ENCODE measurements at places on chromosomes 3 and 15.

- DNase-seq = peak; percentile 10
Measured at GRCh38 chr15:27427276-27427675, 456.3 kb downstream of the GABRG3 start.

- DNase-seq = no peak
Measured at GRCh38 chr3:155153242-155154186, 73.4 kb downstream of the MME start.

GRCh38 chr3:117762621-117763037 lies 1053.0 kb downstream of the TUSC7 start:
- DNase-seq = no peak

- DNase-seq = no peak
Measured at GRCh38 chr3:17356585-17356984, 385.8 kb downstream of the TBC1D5 start.

DNA sequence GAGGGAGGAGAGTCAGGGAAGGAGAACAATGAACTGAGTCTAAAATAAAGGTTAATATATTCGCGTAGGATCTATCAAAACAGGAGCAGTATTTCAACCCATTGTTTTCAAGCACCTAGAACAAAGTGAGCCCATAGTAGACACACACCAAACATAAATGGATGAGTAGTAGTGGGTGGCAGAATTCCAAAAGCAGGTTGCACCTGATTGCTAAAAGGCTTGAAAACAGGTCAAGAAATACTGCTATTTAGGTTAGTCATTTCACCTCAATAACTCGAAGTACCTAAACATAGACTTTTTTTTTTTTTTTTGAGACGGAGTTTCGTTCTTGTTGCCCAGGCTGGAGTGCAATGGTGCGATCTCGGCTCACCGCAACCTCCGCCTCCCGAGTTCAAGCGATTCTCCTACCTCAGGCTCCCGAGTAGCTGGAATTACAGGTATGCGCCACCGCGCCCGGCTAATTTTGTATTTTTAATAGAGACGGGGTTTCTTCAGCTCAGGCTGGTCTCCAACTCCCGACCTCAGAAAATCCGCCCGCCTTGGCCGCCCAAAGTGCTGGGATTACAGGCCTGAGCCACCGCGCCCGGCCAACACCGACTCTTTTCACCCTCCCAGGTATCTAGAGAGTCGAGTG lies 855 bp upstream of the ABHD5 start:
- no peak for DNase-seq

DNA sequence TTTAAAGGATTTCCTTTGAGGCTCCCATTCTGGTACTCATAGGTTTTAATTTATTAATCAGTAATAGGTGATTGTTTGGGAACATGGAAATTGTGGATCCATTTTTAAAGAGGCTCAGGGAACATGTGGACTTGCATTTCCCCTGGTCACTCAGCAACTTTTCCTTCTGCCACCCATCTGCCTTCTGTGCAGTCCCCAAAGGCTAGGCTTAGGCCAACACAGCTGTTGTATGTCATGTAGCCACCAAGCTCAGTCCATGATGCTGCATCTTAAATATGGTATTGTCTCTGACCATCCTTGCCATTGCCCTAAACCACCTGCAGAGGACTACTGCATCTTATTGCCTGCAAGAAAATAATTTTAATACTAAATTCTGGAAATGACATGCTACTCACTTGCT lies 416.7 kb upstream of the SEMA6D start:
- DNase-seq = no peak

DNA sequence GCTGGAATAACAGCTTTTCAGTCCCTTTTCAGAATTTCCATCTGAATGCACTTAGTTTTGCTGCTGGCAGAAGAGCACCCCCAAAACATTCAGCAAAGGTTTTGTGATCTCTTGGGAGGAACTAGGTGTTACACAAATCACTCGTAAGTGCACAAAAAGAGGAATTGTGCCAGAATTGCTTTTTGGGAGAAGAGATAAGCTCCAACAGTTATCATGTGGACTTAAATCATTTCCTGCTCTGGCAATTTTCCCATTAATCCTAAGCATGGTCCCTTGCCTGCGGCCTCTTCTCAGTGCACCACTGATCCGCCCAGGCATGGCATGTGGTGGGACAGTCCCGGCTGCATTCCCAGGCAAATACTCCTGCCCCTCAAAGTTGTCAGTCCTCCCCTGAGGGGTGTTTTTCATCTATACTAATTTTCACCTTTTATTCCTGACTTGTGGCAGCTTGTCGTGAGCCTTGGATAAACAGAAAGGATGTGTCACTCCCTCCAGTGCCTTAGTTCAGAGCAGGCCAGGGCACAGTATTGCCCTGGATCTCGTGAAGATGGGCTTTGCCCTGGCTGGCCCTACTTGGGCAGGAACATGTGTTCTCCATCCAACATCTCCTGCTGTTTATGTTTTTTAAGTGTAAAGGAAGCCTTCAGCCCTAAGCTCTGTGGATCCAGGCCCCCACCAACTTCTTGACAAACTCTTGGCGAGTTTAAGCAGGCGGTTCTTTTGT lies 44.6 kb upstream of the VILL start:
- DNase-seq = no peak

DNA sequence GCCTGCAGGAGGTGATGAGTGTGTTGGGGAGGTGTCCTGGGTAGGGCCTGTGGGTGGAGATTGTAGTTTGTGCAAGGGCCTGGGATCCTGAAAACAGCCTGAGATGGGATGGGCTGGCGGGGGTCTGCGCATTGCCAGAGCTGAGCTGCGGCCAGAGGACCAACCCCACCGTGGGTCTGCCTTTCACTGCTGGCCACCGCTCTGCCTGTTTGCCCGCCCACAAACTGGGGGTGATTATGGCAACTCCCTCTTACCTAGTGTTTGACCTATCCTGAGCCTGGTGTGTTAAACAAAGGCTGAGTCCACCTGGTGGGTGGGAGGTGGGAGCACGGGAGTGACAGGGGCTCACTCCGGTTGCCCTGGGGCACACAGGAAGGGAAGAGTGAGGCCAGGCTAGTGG lies 9.8 kb downstream of the ABTB1 start:
- DNase-seq = no peak

DNA sequence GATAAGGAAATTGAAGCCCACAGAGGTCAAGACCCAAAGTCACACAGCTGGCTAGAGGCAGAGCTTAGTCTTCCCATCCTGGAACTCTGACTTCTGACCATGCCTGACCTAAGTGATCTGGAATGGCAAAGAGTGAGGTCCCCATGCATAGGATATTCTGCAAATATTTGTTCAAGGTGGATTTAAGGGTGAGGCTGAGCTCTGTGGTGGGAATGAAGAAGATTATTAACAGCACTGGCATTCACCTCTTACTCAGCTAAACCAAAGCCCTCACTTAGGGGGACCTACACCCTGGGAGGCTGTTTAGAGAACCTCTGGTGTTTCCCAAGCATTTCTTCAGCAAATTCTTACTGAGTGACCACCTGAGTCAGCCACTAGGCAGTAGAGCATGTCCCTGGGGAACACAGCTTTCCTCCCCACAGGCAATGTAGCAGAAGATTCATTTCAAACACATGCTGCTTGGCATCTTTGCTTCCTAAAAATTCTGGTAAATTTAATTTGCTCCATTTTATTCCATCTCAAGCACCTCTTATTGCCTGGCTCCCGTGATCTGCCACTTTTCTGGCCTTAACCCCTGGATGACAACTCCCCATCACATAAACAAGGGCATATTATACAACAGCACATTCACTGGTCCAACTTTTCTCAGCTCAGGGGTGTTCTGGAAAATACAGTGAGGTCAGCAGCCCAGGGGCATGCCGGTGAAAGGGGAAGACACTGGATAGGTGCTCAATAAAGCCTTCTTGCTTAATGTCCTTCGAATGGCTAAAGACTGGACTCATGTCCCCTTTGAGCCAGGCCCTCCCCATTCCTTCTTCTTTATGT lies 176.0 kb downstream of the ABHD5 start:
- no peak for DNase-seq

GRCh38 chr3:195755791-195756676 lies 35.3 kb downstream of the MUC20 start:
- DNase-seq = no peak

DNA sequence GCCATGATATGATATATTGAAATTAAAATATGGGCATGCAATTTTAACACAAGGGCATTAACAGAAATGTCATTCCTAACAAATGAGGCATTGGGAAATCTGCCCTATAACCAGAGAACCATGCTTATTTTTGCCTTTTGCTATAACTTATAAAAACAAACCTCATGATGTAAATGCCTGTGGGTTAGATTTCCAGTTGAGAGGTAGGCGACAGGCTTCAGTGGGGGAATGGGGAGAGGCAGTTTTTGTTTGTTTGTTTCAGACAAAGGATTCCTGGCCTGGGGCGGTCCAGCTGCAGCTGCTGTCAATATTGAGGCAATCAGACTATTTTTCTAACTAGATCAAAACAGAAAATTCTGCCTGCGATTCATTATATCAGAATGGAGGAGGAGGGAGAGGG lies 490.4 kb upstream of the CFAP20DC start:
- no peak for DNase-seq

DNA sequence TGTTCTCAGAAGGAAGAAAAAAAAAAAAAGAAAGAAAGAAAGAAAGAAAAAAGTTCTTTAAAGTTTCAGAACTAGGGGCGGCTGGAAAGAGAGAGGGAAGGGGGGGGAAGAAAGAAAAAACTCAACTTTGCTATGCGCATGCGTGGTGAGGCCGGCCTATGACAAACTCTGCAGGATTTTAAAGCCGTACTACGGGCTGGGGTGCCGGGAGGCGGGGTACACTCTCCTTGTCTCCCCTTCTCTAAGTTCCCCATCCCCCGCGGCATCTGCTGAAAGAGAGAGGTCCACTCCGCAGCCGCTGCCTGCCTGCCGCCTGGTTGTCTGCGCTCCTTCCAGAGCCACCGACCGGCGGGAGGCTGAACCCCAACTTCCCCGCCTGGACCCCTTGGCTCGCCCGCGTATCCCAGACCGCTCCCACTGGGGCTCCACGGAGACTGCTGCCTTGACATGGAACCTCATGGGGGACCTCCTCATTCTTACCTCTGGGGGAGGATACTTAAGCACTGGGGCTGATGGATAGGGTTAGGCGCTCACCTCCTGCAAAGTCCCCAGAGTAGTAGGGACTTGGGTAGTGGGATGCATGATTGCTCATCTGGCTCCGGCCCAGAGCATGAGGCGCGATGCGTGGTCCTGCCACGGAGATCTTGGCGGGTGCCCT lies 1.4 kb upstream of the WNT5A start:
- DNase-seq = no peak

DNA sequence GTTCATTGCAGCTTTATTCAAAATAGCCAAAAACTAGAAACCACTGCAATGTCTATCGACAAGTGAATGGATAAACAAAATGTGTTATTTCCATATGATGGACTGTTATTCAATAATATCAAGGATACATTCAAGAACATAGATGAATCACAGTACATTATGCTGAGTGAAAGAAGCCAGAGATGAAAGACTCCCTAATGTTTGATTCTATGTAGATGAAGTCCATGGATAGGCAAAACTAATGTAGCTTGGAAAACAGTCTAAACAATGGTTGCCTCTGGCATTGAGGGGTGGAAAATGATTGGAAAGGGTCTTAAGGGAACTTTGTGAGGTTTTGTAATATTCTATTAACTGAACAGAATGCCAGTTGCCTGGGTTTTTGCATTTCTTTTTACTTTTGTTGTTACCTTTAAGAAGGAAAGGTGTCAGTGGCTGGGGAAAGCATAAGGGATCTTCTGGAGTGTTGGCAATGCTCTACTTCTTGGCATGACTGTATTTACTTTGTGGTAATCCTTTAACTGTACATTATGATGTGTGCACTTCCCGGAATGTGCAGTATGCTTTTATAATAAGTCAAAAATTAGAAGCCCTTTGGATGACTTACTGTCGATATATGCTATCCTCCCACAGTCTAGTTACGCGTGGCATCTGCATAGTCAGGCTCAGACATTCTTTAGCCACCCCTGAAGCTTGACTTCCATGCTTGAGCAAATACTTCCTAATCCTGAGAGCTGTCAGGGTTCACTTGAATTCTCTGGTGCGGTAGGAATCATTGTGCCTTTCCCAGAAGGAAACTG lies 20.5 kb upstream of the ATP10A start:
- DNase-seq = no peak

- DNase-seq = no peak
Measured at GRCh38 chr3:126111126-126111551, 27.2 kb upstream of the SLC41A3 start.

- DNase-seq = no peak
Measured at GRCh38 chr15:88695691-88696251, 57.0 kb downstream of the ISG20 start.

GRCh38 chr15:32844118-32844711 lies 126.4 kb downstream of the GREM1 start:
- DNase-seq = no peak

Data from NCI-H2171 (cell line).